Left colon (tissue), 2 donors: ENCODE measurements at places on chromosomes 4 and X. TPM values are rescaled to one million over a fixed set of nuclear protein-coding genes. Genes with fewer than 3 reads are reported as not detected.

- DNase-seq: no peak
Observed at GRCh38 chrX:41512394-41512793, 65.3 kb downstream of the NYX start.

DNA sequence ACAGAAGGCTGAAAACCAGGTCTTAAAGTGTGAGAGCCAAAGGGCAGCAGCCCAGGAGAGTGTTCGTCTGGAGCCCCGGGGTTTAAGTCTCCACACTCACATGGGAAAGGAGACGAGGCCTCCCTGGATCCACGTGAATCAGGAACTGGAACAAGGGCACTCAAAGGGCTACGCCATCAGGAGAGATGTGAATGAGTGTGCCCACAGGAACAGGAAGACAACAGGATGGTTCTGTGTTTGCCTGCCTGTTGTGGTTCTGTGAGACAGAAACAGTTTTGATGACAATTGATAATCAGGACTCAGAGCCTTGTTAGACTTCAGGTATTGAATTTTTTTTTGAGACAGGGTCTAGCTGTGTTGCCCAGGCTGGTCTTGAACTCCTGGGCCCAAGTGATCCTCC lies 4.9 kb upstream of the CTBP1 start:
- DNase-seq: no peak

DNA sequence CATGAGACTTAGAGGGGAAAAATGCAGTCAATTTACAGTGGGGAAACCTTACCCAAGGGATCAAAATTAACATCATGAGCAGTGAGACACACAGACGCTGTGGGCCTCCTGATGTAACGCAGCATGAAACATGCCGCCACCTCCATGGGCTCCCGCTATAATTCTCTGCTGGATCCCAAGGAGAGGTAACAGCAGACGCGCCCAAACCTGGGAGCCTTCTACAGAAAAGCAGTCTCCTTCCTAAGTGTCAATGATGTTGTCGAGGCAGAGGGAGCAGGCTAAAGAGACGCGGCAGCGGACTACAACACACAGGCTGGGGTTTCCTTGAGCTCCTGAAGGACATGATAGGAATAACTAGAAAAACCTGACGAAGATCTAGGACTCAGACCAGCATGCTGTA lies 142.3 kb downstream of the AFAP1 start:
- no peak for DNase-seq

DNA sequence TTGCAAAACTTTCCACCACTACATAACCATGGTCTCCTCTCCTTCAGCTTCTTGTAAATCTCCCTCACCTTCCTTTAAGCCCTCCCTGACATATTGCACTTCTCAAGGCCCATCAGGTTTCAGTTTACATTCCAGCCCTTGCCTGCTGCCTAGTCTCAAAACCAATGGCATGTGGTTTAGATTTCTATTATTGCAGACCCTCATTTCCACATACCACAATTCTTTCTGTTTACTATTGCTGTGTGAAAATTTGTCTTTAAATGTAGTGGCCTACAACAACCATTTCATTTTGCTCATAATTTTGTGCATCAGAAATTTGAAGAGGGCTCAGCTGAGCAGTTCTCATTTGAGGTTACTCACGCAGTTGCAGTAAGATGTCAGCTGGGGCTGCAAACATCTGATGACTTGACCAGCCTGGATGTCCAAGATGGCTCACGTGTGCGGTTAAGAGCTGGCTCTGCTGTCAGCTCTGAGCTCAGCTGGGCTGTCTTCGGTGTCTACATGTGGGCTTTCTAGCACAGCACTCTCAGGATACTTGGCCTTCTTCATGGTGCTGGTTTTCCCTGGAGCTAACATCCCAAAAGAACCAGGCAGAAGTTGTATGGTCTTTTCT lies 29.9 kb upstream of the SOD3 start:
- DNase-seq: no peak

The ALPK1 gene
- 23.0 TPM for total RNA-seq

The SSX2B gene
- not detected for total RNA-seq

The ADAMTS3 gene
- total RNA-seq: 0.12 TPM
